ENCODE measurements at places on chromosomes 6 and 20.
A peak's percentile ranks its signal among the peaks of the same experiment; 100 is the strongest.

GRCh38 chr20:43853918-43854317, 60.7 kb upstream of the TOX2 start:
- DNase-seq = no peak

- no peak for DNase-seq
Measured at GRCh38 chr6:10071631-10072220, 343.1 kb downstream of the TFAP2A start.

GRCh38 chr6:108576709-108577108, 16.0 kb downstream of the FOXO3 start:
- no peak for DNase-seq

DNA sequence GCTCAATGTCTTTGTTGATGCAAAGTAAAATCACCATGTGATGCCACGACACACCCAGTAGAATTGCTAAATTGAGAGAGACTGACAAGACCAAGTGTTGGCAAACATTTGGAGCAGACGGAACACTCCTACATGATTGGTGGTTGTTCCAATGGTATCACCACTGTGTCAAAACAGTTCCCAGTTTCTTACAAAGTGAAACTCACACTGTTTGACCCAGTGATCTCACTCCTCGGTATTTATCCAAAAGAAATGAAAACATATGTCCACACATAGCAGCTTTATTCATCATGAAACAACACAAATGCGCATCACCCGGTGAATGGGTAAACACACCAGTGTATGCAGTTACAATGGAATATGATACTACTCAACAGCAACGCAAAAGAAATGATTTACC, 74.0 kb upstream of the SULF2 start:
- no peak for DNase-seq

DNA sequence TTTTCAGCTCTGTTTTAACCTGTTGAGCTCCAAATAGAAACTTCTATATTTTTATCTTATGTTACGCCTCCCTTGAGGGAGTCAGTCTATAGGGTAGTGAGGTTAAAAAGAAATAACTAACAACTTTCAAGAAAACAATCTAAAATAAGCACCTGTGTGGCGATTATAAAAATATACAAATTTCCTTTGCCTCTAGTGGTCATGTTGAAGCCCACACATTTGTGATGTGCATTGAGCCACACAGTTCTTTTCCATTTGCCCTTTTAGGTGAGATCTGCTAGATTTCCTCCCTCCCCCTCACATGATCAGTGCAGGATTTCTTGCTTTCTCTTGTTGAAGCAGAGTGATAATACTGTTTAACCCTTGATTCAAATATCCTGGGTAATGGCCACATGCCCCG, 84.2 kb downstream of the MYB start:
- no peak for DNase-seq

- DNase-seq = no peak
Measured at GRCh38 chr6:119310486-119311036, 39.0 kb downstream of the MAN1A1 start.

- no peak for DNase-seq
Measured at GRCh38 chr6:147621263-147621662, 112.8 kb downstream of the SAMD5 start.

DNA sequence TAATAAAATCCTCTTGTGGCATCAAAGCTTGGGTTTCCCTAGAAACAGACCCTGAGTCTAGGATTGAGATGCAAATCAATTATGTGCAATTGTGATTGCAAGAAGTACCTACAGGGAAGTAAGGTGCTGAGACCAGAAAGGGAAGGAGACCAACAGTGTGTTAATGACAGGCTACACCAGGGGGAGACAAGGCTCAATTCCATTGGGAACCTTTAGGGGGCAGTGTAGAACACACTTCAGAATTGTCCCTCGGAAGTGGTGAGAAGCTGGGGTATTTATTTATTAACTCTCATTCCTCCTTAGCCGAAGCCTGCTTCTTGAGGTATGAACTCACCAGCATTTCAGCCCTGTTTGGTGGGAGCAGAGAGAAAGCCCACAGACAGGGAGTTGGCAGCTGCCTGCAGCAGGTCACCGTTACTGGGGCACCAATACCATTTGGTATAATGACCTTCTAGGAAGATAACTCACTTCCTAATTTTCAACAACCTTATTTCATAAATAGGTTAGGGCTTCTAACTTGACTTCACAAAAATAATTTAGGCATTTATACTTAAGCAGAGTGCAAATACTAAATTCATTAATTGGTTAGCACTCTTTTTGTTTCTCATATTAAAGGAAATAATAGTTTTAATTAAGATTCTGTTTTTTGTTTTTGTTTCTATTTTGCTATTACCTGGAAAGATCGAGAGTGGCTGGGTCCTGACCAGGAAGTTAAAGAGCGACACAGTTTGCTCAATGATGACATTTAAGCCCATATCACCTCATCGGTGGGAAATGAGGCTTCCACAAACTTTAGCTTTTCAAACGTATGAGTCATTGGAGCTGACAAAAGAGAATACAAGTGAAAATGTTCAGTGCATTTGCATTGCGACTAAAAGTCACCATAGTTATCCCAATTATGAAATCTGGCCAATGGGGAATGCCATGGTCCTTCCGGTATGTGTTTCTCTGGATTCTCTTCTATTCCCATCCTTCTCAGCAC, 94.8 kb downstream of the BTBD3 start:
- DNase-seq = no peak

DNA sequence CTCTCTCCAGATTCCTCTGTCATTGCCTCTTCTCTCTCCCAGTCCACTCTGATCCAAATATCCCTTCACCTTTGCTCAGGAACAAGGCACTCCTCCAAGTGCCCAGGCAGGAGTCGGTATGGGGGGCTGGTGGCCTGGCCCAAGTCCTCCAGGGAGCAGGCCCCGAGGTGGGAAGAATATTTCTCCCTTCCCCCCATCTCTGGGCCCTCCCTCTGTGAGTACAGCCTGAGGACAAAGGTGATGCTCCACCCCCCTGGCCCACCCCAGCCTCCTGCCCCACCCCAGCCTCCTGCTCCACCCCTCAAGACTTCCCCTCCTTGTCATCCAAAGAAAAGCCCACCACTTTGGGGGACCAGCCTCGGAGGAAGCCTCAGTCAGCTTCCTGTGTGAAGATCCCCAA, 96.9 kb downstream of the NCR2 start:
- DNase-seq = no peak

DNA sequence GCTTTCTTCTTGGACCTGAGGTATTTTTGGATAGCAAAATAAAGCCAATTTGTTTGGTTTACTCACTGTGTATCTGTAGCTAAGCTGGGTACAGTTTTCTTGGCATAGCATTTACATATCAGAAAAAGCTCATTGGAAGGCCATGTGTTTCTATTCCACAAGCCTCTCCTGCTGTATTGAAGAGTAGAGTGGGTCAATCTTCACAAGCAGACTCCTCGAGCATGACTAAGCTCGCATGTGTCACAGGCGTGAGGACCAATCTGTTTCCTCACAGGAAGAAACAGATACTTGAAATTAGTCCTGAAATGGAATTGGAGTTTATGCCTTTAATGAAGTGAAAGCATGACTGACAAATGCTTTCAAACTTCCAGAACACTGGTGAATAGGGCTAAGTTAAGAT, 1279.0 kb upstream of the MAP3K7 start:
- DNase-seq = no peak

GRCh38 chr20:61569825-61570224, 317.8 kb downstream of the CDH4 start:
- no peak for DNase-seq

DNA sequence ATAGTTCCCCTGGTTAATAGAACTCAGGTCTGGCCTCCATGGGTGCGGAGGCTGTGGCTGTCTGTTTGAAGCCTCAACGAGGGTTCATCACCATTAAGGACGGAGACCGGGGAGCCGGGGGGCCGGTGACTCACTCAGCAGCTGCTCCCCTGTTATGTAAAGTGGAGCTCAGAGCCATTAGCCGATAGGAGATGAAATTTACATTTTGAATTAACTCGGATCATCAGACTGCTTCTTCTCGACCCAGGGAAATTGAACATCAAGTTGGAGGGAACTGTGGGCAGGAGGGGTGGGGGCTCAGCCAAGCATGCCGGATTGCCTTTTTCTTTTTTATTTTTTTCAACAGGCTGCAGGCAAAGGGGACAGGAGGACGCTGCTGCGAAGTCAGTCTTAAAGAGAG, 12.3 kb downstream of the PCK1 start:
- DNase-seq = no peak

DNA sequence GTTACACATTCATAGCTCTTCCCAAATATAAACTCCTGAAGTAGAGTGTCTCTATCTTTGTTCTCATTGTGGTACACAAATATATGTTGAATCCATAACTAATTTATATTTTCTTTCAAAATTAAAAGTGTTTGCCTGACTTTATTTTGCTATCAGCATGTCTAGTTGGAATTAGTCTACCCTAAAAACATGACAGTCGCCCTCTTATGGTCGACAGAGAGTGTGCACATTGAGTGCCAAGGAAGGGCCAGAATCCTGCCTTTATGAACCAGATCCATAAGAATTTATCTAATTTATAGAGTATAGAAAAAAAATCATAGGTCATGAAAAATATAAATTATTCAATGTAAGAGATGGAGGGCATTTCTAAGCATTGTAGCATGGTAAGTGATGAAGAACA, 12.3 kb upstream of the DEFB112 start:
- no peak for DNase-seq

GRCh38 chr20:5714261-5715041, 35.8 kb upstream of the SHLD1 start:
- DNase-seq = peak; percentile 70

- DNase-seq = no peak
Measured at GRCh38 chr20:41538810-41539596, 79.2 kb downstream of the CHD6 start.

- DNase-seq = no peak
Measured at GRCh38 chr6:158415666-158416065, 103.4 kb downstream of the TULP4 start.

DNA sequence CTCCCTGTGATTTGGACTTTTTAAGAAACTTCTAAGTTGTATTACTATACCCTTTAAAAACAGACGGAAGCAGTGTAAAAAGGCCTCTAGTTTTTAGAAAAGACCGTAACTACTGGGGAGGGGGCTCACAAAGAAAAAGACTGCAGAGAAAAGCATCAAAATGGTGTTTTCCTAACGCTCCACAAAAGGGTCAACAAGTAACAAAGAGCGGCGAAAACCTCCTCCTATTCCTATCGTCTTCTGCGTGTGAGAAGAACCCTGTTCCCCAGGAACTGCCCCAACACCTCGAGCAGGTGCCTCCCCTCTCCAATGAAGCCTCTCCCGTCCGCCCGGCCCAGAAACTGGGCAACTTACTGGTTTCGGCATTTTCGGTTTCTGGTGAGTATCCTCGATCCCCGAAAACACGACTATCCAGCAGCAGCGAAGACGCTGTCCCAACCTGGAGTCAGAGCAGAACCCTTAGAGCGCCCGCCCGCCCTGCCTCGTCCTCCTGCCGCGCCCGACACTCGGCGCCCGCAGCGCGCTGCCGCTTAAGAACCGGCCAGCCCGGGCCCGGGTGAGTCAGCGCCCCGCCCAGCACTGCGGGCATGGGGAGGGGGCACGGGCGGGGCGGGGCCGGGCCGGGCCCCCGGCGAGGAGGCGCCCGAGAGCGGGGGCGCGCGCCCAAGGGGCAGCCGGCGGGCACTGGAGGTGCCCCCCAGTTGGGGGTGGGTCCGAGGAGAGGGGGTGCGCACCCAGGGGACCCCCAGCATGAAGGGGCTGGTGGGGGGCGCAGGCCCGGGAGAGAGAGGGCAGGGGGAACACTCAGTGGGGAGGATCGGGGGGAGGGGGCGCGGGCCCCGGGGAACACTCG, 1.2 kb downstream of the EZR start:
- peak; percentile 65 for DNase-seq

DNA sequence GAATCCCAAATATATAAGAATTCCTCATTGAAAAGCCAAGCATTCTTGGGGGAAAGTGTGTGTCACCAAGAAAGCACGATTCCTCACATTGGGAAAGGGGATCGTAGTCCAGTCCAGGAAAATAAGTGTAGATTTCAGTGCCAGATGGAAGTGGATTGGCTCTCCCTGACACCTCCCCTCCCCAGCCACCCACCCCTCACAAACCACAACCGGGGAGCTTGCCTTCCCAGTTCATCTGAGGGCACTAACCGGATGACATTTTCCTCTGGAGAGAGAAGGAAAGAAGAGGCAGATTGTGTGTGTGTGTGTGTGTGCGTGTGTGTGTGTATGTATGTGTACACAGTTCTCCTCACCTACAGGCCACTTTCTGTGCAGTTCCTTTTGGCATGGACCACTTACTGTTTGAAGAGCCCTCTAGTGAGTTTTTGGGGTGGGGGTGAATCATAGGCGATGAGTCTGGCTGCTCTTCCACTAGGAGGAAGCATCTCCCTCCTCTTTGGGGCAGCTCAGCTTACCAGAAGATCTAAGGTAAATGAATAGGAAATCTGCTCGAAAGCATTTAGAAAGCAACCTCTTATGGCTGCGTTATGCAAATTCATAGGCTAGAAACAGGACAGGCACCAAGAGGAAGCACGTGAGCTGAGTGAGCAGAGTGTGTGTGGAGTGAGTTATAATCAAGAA, 20.8 kb downstream of the DAAM2 start:
- no peak for DNase-seq

DNA sequence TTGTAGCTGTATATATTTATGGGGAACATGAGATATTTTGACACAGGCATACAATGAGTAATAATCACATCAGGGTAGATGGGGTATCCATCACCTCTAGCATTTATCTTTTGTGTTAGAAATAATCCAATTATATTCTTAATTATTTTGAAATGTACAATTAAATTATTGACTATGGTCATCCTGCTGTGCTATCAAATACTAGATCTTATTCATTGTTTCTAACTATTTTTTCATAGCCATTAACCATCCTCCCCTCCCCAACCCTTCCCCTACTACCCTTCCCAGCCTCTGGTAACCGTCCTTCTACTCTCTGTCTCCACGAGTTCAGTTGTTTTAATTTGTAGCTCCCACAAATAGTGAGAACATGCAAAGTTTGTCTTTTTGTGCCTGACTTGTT, 28.5 kb downstream of the NKX2-4 start:
- DNase-seq = no peak

DNA sequence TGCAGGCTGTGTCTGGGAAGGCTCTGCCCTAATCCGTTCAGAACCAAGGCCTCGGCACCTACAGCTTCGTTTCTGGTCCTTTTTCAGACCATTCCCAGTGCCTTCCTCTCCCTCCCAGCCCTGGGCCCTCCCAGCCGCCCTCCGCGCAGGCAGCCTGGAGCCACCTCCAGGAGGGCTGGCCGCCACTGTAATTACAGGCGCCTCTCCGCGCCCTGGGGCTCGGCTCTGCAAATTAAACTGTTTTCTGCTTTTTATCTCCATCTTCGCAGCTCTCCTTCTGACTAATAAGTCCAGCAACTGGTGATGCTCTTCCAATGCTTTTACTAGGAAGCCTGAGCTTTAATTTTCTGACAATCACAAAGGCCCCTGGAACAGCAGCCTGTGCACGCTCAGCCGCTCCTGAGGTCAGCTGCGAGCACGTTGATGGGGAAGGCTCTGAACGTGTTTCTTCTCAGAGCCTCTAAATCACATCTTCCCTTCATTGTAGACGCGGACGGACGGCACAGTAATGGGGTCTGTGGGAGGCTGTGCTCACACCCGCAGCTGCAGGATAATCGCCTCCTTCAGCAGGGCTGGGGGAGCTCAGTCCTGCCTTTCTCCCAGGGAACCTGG, 194.6 kb downstream of the DLL1 start:
- no peak for DNase-seq

GRCh38 chr6:51959744-51960383, 127.5 kb downstream of the PKHD1 start:
- DNase-seq = no peak

- DNase-seq = no peak
Measured at GRCh38 chr6:125639466-125640020, 109.9 kb upstream of the HEY2 start.
